ENCODE measurements at places on chromosomes 3 and 15. TPM values are rescaled to one million over a fixed set of nuclear protein-coding genes. Genes with fewer than 3 reads are reported as not detected.

GRCh38 chr3:15501126-15501525 lies 20.4 kb downstream of the COLQ start:
- no peaks in the 10 kb centered on the region for H3K4me1 ChIP-seq
- DNase-seq: no peak
- no peaks in the 10 kb centered on the region for H3K36me3 ChIP-seq
- no peaks in the 10 kb centered on the region for H3K27me3 ChIP-seq

GRCh38 chr15:101427606-101428487 lies 61.7 kb downstream of the PCSK6 start:
- no peak overlapping the region for H3K27ac ChIP-seq
- H3K36me3 ChIP-seq: no peaks in the 10 kb centered on the region
- no peak overlapping the region for H3K4me3 ChIP-seq
- no peaks in the 10 kb centered on the region for H3K27me3 ChIP-seq
- DNase-seq: no peak

DNA sequence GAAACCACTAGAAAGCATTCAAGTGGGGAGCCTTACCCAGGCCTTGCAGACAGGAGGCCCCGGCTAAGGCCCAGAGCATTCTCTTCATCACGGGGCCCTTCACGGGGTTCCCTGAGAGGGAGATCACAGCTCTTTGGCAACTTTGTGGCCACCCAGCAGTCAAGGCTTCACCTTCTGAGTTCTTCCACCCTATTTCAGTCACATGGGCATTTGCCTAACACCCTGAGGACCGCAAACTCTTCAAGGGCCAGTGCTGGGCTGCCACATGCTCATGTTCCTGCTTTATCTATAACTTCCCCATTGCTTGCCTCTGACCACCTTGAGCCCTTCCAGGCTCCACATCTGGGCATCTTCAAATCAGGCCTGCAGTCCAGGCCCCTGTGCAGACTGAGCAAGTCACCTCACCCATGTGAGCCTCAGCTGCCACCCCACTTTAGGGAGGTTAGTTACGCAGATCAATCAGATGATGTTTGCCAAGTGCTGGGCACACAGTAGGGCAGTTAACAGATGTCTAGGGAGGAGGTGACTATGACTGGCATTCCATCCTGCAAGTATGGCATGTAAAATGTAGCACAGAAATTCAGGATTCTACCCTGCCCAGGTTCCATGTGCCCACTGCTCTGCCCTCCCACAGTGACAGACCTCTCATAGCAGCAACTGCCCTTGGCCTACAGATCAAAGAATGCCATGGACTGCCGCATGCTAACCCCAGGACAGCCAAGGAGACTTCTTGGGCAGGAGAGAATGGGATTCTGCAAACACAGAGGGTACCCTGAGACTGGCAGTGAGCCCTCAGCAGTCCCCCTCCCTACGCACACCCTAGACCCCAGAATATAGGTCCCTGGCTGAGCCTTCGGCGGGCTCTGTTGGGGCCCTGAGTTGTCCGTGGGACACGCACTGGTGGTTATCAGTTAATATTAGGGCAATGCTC lies 37.6 kb upstream of the ZNF710 start:
- no peak overlapping the region for H3K27ac ChIP-seq
- H3K36me3 ChIP-seq: no peaks in the 10 kb centered on the region
- DNase-seq: no peak
- H3K27me3 ChIP-seq: no peaks in the 10 kb centered on the region
- no peak overlapping the region for H3K4me3 ChIP-seq
- no peaks in the 10 kb centered on the region for H3K4me1 ChIP-seq

DNA sequence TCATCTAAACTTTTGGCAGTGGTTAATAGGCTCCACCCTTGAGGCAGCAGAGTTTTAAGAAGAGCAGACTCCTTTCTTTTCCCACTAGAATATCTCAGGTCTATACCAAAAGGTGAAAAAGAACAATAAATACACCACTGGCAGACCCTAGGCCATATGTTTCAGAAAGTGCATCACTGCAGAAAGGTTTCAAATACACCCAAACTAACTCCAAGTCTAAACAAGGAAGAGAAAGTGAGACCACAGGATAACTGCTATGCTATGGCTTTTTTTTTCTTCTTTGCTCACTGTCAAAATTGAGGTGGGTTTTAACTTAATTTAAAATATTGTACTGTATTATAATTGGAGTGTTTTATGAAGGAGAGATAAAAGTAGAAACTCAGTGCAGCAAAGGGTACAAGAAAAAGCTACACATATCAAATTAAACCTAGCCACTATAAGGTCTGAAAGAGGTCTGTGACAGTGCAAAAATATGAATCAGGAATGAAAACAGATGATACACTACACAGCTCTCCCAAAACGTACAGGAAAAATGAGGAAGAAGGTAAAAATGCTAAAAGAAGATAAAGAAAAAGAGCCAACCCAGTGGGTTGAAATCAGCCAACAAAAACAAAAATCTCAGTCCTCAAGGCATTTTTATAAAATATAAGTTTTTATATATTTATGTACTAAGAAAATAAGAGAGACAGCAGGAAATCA lies 8.4 kb downstream of the SNX4 start:
- no peaks in the 10 kb centered on the region for H3K36me3 ChIP-seq
- no peak overlapping the region for H3K4me3 ChIP-seq
- H3K27me3 ChIP-seq: no peaks in the 10 kb centered on the region
- no peak for DNase-seq

- H3K4me3 ChIP-seq: no peak overlapping the region
- H3K4me1 ChIP-seq: no peaks in the 10 kb centered on the region
- H3K27ac ChIP-seq: no peak overlapping the region
Observed at GRCh38 chr15:90986790-90987507, 7.4 kb downstream of the PRC1 start.

DNA sequence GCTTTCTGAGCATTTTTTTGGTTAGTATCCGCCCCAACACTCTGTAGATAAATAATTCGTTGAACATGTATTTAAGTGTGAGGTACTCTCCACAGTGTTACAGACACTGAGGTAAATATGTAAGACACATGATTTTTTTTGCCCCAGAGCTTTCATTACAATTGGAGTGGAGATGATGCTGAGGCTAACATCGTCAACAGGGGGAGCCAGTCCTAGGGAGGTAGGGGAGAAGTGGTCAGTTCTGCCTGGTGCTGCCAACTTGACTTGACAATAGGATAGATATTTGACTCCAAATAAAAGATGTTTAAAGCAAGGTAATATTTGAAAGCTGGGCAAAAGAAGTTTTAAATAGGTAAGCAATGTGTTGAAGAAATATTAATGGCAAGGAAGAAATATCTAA lies 295.7 kb downstream of the UNC13C start:
- H3K36me3 ChIP-seq: no peaks in the 10 kb centered on the region
- H3K27me3 ChIP-seq: no peaks in the 10 kb centered on the region
- no peak overlapping the region for H3K27ac ChIP-seq
- H3K4me1 ChIP-seq: no peaks in the 10 kb centered on the region
- no peak overlapping the region for H3K4me3 ChIP-seq

DNA sequence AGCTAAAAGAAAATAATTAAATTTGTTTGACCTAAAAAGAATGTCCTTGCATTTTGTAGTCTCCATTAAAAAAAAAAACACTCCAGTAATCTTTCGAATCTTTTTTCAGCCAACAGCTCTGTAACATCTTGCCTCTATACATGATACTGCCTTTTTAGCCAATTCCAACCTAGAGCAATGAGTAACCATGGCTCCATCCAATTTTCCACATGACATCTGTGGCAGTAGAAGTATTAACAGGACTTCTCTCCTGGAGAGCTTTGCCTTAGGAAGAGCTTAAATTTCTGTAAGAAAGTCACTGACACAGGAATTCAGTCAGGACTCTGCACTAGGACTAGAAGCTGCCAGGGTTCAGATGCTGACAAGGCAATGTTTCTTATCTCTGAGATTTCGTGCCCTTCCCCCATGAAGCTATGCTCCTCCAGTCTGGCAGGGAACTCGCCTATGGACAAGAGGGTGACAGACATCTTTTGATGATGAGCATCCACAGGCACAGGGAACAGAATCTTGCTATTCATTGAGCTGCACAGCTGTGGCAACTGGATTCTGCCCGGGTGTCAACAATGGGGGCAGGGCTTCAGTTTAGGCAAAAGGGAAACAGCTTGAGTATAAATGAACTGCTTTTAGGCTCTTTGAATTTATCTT lies 81.8 kb downstream of the ALCAM start:
- H3K36me3 ChIP-seq: no peaks in the 10 kb centered on the region
- H3K4me3 ChIP-seq: no peak overlapping the region
- no peak overlapping the region for H3K27ac ChIP-seq
- H3K27me3 ChIP-seq: no peaks in the 10 kb centered on the region
- DNase-seq: no peak

DNA sequence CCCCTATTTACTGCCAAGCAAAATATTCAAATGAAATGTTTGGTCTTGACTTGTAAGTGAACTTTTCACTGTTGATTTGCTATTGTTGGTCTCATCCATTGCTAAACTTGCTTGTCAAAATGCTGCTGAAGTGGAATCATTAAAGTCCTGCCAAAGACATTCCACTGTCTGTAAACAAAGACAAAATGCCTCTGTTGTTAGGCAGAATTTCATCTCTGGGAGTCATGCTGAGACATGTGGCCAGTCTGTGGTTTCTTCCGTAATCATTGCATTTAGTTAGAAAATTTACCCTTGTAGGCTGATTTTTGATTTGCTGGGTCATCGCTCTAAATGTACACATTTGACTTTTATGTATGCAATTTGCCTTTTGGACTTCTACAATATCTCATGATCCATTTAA lies 577.7 kb downstream of the MECOM start:
- H3K4me1 ChIP-seq: no peaks in the 10 kb centered on the region
- H3K4me3 ChIP-seq: no peak overlapping the region
- no peak overlapping the region for H3K27ac ChIP-seq
- no peak for DNase-seq
- H3K27me3 ChIP-seq: no peaks in the 10 kb centered on the region

GRCh38 chr15:34890424-34890823 lies 79.1 kb downstream of the AQR start:
- no peak overlapping the region for H3K4me3 ChIP-seq
- H3K27me3 ChIP-seq: no peaks in the 10 kb centered on the region
- H3K27ac ChIP-seq: no peak overlapping the region

- no peak overlapping the region for H3K4me3 ChIP-seq
- no peaks in the 10 kb centered on the region for H3K36me3 ChIP-seq
- H3K27me3 ChIP-seq: peaks cover 39% of the 10 kb centered on the region
Observed at GRCh38 chr15:68833700-68834331, 13.1 kb upstream of the ANP32A start.

DNA sequence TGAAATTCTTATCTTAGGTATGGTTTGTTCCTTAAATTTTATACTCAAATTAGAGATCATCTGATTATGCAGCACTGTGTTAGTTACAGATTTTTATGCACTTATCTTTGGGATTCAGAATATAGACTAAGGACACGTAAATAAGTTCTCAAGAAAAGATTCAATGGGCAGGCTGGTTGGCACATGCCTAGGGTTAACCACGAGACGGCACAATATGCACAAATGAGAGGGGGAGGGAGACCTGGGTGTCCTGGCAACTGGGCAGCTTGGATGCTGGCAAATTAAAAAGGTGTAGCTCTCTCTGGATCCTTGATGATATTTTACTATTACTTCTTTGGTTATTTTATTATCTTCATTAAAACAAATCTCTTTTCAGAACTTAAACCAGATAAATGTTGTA lies 672 bp downstream of the AADAC start:
- no peak overlapping the region for H3K27ac ChIP-seq
- no peak for DNase-seq
- H3K4me3 ChIP-seq: no peak overlapping the region
- H3K4me1 ChIP-seq: no peaks in the 10 kb centered on the region
- H3K36me3 ChIP-seq: no peaks in the 10 kb centered on the region

- H3K4me1 ChIP-seq: peaks cover 40% of the 10 kb centered on the region
- no peaks in the 10 kb centered on the region for H3K27me3 ChIP-seq
- DNase-seq: peak; percentile 82
- H3K36me3 ChIP-seq: no peaks in the 10 kb centered on the region
- H3K27ac ChIP-seq: peak overlapping the region; percentile 97
Observed at GRCh38 chr15:45635191-45635638, 386 bp downstream of the SQOR start.

- no peaks in the 10 kb centered on the region for H3K36me3 ChIP-seq
- no peak for DNase-seq
- no peak overlapping the region for H3K4me3 ChIP-seq
- H3K27me3 ChIP-seq: no peaks in the 10 kb centered on the region
- no peaks in the 10 kb centered on the region for H3K4me1 ChIP-seq
- no peak overlapping the region for H3K27ac ChIP-seq
Observed at GRCh38 chr3:162072656-162073164, 576.1 kb downstream of the OTOL1 start.

- no peak overlapping the region for H3K4me3 ChIP-seq
- no peaks in the 10 kb centered on the region for H3K27me3 ChIP-seq
- DNase-seq: no peak
Observed at GRCh38 chr15:95457520-95457919, 873.0 kb upstream of the NR2F2 start.

GRCh38 chr3:52032702-52033408 lies 23.5 kb downstream of the DUSP7 start:
- no peaks in the 10 kb centered on the region for H3K27me3 ChIP-seq
- H3K27ac ChIP-seq: no peak overlapping the region
- no peaks in the 10 kb centered on the region for H3K4me1 ChIP-seq
- H3K4me3 ChIP-seq: no peak overlapping the region

DNA sequence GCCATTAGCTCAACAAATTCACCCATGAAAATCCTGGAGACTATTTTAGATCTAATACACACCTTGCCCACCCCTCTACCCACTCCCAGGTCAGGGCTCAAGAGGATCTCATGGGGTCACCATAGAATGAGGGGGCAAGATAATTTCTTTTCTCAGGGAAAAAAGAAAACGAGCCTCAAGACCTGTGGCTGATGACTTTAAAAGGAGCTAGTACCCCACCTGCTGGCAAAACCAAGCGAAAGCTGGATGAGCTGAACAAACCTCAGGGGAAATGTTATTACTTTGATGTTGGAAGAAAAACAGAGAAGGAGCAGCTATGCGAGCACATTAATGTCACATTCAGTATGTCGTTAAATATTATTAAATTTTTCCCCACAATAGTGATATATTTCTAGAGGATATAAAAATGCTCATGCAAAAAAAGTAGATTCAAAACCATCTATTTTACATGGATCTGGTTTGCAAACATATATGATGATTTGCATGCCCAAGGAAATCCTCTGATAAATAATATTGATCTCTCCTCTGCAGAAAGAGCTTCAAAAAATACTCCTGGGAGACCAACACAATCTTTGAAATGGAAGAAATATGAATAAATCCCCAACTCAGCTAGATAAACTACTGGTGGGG lies 37.7 kb downstream of the PLD1 start:
- H3K4me1 ChIP-seq: peaks cover 4% of the 10 kb centered on the region
- no peaks in the 10 kb centered on the region for H3K36me3 ChIP-seq
- DNase-seq: peak; percentile 61
- no peak overlapping the region for H3K27ac ChIP-seq
- H3K4me3 ChIP-seq: no peak overlapping the region

Gene RPL39L
- 5.6 TPM for total RNA-seq

Gene CHRNA7
- 0.20 TPM for total RNA-seq

Gene TPRA1
- 16.1 TPM for total RNA-seq

Gene RTP1
- total RNA-seq: not detected

Gene WDR93
- not detected for total RNA-seq

Gene GCNT3
- total RNA-seq: 161 TPM

Gene SLC22A13
- total RNA-seq: not detected

Gene BAHD1
- total RNA-seq: 23.3 TPM

Gene KCNMB3
- 6.8 TPM for total RNA-seq

Gene SPINK8
- total RNA-seq: not detected

Gene SEMA5B
- total RNA-seq: 0.27 TPM

Gene GOLGA8O
- total RNA-seq: not detected

Gene BUB1B
- 15.3 TPM for total RNA-seq

Data from transverse colon (tissue), 4 donors.